Tracheal epithelial cell (primary cell): ENCODE measurements at places on chromosomes 3 and 15. TPM values are rescaled to one million over a fixed set of nuclear protein-coding genes. Genes with fewer than 3 reads are reported as not detected.

Gene CPLX3
- total RNA-seq: not detected in 2 replicates

Gene CKMT1A
- 17.3 and 47.0 TPM in 2 replicates for total RNA-seq

Gene MAN2A2
- 16.0 and 16.4 TPM in 2 replicates for total RNA-seq

Gene GOLGA6D
- total RNA-seq: not detected in 2 replicates

Gene P2RY12
- not detected in 2 replicates for total RNA-seq

Gene NR1I2
- not detected in 2 replicates for total RNA-seq

Gene CA12
- total RNA-seq: 122 and 136 TPM in 2 replicates

Gene ALDH1A3
- 214 and 3,131 TPM in 2 replicates for total RNA-seq

Gene C3orf20
- total RNA-seq: not detected in 2 replicates

Gene TRAT1
- total RNA-seq: not detected in 2 replicates

Gene SKOR1
- total RNA-seq: not detected in 2 replicates

Gene ALDH1L1
- total RNA-seq: 0.72 and 5.5 TPM in 2 replicates

Gene SERPINI1
- 1.2 and 2.6 TPM in 2 replicates for total RNA-seq

Gene SLC9C1
- total RNA-seq: under 0.01 and 0.43 TPM in 2 replicates

Gene GOLGA6B
- total RNA-seq: not detected in 2 replicates

Gene VGLL3
- total RNA-seq: 1.7 and 35.2 TPM in 2 replicates

Gene DOCK3
- total RNA-seq: under 0.01 and 0.24 TPM in 2 replicates

Gene EPHB1
- 0.96 TPM in 1 of 2 replicates, not detected in the other for total RNA-seq

Gene XCR1
- total RNA-seq: under 0.01 TPM in 1 of 2 replicates, not detected in the other

Gene UPK1B
- 13.0 and 47.5 TPM in 2 replicates for total RNA-seq

Gene CXCR6
- not detected in 2 replicates for total RNA-seq

Gene KIF23
- 2.8 and 4.6 TPM in 2 replicates for total RNA-seq

Gene KIF7
- total RNA-seq: 1.2 and 1.7 TPM in 2 replicates

Gene FBXW12
- total RNA-seq: not detected in 2 replicates

Gene FANCD2OS
- not detected in 2 replicates for total RNA-seq
